ENCODE measurements at places on chromosomes 16 and 17. TPM values are rescaled to one million over a fixed set of nuclear protein-coding genes. Genes with fewer than 3 reads are reported as not detected.

DNA sequence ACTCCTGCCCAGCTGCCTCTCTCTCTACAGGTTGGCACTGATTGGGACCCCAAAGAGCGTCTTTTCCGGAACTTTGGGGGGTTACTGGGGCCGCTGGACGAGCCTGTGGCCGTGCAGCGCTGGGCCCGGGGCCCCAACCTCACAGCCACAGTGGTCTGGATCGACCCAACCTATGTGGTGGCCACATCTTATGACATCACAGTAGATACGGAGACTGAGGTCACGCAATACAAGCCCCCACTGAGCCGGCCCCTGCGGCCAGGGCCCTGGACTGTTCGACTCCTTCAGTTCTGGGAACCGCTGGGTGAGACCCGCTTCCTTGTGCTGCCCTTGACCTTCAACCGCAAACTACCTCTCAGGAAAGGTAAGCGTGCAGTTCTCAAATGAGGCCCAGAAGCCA is 12.3 kb downstream of the XYLT2 start:
- no peak for DNase-seq

Gene CA7
- not detected for total RNA-seq

DNA sequence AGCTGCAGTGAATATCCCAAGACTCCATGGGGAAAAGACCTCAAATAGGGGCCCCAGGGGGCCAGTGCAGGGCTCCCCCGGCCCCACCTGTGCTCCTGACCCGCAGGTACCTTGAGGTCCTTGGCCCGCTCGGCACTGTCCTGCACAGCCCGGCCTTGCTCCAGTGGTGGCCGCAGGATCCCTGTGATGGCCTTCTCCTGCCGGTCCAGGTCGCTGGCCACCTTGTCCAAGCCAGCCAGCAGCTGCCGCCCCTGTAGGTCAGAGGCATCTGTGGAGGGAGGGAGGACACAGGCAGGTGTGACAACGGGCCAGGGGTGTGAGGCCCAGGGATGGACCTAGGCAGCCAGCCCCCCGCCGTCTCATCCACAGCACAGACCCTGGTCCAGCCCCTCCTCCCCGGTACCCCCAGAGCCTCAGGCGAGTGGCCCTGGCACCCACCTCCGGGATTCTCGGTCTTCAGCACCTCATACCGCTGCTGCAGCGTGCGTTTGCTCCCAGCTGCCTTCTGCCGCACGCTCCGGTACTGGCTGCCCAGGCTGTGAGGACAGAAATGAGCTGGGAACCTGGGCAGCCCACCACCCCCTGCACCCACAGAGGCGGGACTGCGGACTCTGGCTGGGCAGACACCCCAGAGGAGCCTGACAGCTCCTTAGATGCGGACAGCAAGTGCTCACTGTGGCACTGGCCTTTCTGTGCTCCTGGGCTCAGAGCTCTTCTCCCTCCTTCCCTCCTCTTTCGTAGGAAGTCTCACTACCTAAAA is 43.7 kb downstream of the PPL start:
- DNase-seq = no peak

Gene FN3K
- 2.0 TPM for total RNA-seq

- DNase-seq = peak; percentile 51
These were observed 12.9 kb downstream of the ZNRF1 start for GRCh38 chr16:75011634-75012307.

Gene CD79B
- total RNA-seq = not detected
